ENCODE measurements at places on chromosomes 13 and 19.

DNA sequence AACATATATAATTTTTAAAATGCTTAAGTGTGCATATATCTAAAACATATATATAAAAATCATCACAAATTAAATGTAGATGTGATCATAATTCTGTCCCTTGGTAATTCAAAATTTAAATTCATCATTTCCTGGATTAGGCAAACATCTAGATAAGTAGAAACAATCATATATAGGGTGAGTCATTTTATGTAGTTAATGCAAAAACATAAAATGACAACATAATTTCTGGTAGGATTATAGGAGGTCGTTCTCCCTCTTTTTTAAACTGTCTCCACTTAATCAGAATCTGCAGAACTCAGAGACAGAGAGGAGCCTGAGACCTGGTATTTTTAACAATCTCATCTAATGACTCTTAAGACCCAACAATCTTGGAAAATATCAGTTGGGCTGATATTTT lies 333.4 kb downstream of the KCTD12 start:
- no peak for DNase-seq

- DNase-seq: no peak
Observed at GRCh38 chr19:37941782-37942515, 34.9 kb downstream of the SIPA1L3 start.

DNA sequence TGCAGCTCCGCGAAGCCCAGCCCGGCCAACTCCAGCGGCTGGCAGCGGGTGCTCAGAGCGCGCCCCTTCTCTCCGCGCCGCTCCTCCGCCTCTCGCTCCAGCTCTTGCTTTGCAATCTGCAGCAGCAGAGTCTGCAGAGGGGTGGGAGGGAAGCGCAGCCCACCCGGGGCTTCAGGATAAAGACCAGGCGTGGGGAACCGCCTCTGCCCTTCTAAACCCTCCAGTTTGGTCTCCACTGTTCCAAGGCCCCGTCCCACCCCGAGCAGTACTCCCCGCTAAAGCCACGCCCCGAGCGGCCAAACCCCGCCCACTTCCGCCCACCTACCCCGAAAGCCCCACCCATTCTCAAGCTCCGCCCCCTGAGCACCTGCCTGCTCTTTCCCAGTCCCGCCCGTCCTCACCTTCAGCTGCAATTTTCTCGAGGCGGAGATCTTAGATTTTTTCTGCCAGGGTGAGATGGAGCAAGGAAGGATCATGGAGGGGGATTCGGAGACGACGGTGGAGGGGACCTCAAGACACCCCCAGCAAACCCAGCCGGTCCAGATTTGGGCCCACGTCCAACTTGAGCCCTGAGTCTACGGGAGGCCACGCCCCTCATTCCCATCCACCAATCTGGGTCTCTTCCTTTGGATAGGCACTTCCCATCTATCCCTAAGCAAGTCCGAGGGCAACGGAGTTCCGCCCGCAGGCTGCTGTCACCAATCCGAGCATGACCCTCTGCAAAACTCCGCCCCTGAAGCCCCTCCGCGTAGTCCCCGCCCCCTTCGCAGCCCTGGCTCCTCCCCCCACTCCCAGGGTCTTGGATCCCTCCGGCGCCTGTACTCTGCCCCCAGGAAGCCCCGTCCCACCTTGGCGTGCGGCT lies 1.1 kb downstream of the TNNI3 start:
- DNase-seq: no peak

GRCh38 chr19:48186541-48186991 lies 16.1 kb downstream of the ZSWIM9 start:
- no peak for DNase-seq

DNA sequence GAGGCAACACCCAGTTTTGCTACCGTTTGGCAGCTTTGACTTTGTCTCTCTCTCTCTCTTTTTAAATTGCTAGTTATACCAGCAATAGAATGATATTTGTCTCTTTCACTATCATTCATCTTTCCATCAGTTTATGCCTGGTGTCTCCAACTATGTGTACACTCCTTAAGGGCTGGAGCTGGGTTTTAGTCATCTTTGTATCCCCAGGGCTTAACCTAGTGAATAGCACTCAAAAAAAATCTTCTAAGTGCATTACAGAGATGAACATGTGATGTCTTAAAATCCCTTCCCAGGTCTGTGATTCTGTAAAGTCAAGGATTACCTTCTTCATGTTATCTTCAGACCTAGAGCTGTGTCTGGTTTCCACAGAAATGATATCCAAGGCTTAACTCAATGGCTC lies 7.8 kb upstream of the UBL3 start:
- no peak for DNase-seq

DNA sequence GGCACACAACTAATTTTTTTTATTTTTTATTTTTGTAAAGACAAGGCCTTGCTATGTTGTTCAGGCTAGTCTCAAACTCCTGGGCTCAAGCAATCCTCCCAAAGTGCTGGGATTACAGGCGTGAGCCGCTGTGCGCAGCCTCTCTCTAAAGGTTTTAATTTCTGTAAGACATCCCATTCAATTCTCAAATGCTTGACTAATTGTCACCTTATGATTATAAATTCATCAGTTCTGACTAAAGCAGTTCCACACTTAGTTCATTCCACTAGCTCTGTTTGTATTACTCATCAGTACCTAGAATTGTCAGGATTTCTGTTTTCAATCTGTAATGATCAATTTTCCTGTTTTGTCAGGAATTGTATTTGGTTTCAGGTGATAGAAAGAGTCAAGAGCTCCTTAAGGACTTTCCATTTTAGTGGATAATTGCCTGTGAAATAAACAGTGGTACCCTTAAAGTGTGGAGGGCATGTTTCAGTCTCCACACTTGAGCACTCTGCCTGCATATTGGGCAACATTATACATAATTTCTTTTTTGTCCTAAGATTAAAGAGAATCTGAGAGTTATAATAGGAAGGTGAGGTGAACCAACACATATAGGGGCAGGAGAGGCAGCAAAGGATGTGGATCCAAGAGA lies 27.6 kb downstream of the GPALPP1 start:
- no peak for DNase-seq

DNA sequence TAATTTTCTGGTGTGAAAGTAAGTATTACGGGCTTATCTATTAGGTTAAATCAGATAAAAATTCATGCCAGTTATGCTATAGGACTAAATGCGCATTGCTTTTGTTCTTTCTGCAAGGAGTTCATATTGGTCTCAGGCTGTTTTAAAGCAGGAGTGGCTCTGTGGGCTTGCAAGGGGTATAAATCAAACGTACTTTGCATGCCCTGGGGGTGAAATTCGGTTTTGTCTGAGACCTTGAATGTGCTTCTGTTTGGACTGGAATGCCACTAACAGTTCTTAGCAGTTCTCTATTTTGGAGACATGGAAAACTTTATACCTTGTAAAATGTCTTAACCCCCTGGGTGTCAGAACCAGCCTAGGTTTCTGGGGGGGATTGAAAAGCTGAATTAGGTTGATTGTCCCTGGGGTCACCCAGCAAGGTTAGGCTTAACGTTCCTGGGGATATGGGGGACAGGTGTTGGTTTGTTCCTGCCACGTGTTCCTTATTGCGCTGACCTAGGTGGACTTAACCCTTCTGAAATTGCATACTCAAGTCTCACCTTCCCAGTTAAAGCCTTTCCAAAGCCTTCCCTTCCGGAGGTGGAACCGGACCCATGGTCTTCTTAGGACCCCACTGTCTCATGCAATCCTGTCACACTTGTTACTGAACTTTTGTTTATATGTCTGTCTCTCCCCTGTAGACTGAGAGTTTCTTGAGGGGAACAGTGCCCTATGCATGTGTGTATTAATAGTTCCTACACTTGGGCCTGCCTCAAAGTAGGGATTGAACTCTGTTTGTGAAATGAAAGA lies 182.2 kb downstream of the LMO7 start:
- no peak for DNase-seq

DNA sequence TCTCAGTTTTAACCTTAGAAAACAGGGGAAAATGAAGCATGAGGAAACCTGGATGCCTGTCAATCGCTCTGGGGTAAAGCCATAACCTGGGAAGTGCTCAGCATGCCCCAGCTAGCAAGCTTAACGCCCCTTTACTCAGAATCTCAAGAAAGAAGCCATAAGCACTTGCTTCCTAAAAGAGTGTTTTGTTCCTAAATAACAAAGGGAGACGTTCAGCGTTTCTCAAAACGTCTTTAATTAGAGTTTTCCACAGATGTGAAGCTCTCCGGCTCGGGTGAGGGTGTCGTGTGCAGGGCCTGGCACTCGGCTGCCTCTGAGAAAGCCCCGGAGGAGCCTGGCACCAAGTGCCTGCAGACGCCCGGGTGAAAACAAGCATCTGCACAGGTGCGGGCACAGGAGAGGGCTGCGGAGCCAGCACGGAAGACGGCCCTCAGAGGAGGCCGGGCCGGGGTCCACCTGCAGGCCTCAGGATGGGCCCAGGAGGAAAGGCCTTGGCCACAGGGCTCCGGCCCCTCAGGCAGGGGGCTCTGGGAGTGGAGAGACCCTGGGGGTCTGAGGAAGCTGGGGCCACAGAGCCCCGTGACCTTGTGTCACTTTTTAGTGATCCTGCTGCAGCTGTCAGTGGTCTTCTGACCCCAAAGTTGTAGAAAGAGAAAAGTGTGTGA lies 6.2 kb downstream of the GAS6 start:
- no peak for DNase-seq

GRCh38 chr19:29090783-29091526 lies 122.0 kb downstream of the UQCRFS1 start:
- no peak for DNase-seq

DNA sequence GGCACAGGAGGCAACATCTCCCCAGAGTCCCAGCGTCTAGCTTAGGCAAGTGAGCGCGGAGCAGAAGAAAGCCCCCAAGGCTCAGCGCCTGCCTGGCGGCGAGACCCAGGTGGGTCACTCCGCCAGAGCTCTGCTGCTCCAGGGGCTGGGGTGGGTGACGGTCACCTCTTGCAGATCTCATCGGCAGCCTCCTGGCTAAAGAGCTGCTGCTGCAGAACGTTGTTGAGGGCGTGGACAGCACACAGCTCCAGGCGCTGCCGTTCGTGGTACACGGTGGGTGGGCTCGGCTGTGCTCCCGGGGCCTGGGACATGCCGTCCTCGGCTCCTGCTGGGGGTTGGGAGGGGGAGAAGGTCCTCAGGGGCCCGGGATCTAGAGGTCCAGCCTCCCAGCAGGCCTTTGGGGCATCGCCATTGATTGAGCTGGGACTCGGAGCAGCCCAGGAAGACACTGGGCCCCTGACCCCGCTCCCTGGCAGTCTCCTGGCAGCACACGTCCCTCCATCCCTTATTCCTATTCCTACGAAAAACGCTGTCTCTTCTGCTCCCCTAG lies 795 bp downstream of the JOSD2 start:
- DNase-seq: no peak

- DNase-seq: peak; percentile 94
Observed at GRCh38 chr19:10346509-10346908, 7.1 kb upstream of the ICAM3 start.

- no peak for DNase-seq
Observed at GRCh38 chr19:15180451-15181390, 20.1 kb downstream of the NOTCH3 start.

GRCh38 chr13:107025991-107026390 lies 458.1 kb upstream of the ARGLU1 start:
- DNase-seq: no peak

Data from MV-4-11 (cell line).